A549 treated with dexamethasone at 1 μM for 4 hours (cell line): ENCODE measurements at places on chromosomes 4 and X. TPM values are rescaled to one million over a fixed set of nuclear protein-coding genes. Genes with fewer than 3 reads are reported as not detected.

Gene SPANXC
- 0.34 to 0.77 TPM (median 0.51 TPM) in 3 of 5 replicates, not detected in the others for total RNA-seq

Gene UCP1
- total RNA-seq: 0.06 to 0.07 TPM (median 0.07 TPM) in 3 of 5 replicates, not detected in the others

Gene TLR2
- 0.46 to 0.99 TPM (median 0.85 TPM) in 5 replicates for total RNA-seq

Gene FBXO8
- total RNA-seq: 8.6 to 9.7 TPM (median 8.9 TPM) in 5 replicates

Gene NKX3-2
- total RNA-seq: 0.05 to 0.16 TPM (median 0.12 TPM) in 5 replicates
